ENCODE measurements at places on chromosomes 7 and 10. TPM values are rescaled to one million over a fixed set of nuclear protein-coding genes. Genes with fewer than 3 reads are reported as not detected.

- H3K27me3 ChIP-seq, result no peaks in the 10 kb centered on the region
- H3K4me3 ChIP-seq, result peak overlapping the region; percentile 83
- no peak for DNase-seq
- peak overlapping the region; percentile 98 for H3K27ac ChIP-seq
- no peaks in the 10 kb centered on the region for H3K36me3 ChIP-seq
Observed at GRCh38 chr10:63522277-63522687, 1.1 kb downstream of the REEP3 start.

- H3K27me3 ChIP-seq, result no peaks in the 10 kb centered on the region
- H3K36me3 ChIP-seq, result no peaks in the 10 kb centered on the region
- peak overlapping the region; percentile 50 for H3K4me3 ChIP-seq
- H3K27ac ChIP-seq, result peak overlapping the region; percentile 65
- H3K4me1 ChIP-seq, result peaks cover 11% of the 10 kb centered on the region
Observed at GRCh38 chr7:112566442-112567324, 85.9 kb downstream of the LSMEM1 start.

DNA sequence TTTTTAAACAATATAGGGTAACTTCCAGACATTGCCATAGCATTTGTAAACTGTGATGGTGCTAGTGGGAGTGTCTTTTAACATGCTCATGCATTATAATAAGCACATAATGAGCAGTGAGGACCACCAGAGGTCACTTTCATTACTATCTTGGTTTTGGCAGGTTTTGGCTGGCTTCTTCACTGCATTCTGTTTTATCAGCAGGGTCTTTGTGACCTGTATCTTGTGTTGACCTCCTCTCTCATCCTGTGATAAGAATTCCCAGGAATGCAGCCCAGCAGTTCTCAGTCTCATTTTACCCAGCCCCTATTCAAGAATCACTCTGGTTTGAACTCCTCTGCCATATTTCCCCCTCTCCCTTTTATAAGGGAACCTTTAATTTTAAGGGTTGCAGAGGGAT is 91.3 kb downstream of the ZNF467 start:
- H3K36me3 ChIP-seq, result no peaks in the 10 kb centered on the region
- no peak overlapping the region for H3K27ac ChIP-seq
- no peak for DNase-seq

DNA sequence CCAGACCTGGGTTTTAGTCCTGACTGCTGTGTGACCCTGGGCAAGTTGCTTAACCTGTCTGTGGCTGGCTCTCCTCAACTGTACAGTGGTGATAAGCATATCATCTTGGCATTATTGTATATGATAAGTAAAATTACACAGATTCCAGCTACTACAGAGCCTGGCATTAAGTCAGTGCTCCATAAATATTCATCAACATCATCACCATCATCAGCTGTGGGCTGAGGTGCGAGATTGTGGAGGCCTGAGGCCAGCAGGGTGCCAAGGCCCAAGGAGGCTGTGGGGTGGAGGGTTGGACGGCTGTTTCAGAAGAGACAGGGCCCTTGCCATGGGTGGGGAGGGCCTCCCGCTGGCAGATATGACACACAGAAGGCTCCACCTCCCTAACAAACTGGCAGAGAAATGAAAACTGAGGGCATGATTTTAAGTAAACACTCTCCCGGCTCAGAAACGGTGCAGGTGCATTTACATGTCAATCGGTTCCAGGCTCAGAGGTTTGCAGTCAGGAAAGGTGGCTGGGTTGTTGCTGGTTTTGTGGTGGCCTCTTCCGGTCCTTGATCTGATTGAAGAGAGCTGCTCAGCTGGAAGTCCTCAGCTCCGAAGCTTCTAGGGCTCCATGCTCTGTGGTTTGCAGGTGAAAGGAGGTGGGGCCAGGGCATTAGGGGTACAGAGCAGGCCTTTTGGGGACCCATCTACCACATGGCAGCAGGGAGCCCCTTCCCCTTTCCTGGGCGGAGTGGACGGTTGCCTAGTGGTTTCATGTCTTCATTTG is 10.2 kb downstream of the CRYGN start:
- no peaks in the 10 kb centered on the region for H3K36me3 ChIP-seq
- no peaks in the 10 kb centered on the region for H3K4me1 ChIP-seq
- peak overlapping the region; percentile 10 for H3K27ac ChIP-seq
- no peak overlapping the region for H3K4me3 ChIP-seq
- H3K27me3 ChIP-seq, result no peaks in the 10 kb centered on the region

DNA sequence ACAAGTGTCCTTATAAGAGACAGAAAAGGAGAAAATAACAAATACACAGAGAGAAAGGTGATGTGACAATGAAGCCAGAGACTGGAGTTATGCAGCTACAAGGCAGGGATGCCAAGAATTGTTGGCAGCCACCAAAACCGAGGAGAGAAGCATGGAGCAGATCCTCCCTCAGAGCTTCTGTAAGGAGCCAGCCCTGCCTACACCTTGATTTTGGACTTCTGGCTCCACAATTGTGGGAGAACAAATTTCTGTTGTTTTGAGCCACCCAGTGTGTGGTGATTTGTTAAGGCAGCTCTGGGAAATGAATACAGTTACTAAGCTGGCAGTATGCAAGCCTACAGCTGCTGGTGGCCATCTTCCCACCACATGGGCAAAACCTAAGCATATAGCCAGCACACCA is 163.6 kb downstream of the GRM8 start:
- DNase-seq, result no peak
- H3K36me3 ChIP-seq, result no peaks in the 10 kb centered on the region
- H3K27ac ChIP-seq, result no peak overlapping the region
- no peaks in the 10 kb centered on the region for H3K4me1 ChIP-seq
- H3K27me3 ChIP-seq, result no peaks in the 10 kb centered on the region

DNA sequence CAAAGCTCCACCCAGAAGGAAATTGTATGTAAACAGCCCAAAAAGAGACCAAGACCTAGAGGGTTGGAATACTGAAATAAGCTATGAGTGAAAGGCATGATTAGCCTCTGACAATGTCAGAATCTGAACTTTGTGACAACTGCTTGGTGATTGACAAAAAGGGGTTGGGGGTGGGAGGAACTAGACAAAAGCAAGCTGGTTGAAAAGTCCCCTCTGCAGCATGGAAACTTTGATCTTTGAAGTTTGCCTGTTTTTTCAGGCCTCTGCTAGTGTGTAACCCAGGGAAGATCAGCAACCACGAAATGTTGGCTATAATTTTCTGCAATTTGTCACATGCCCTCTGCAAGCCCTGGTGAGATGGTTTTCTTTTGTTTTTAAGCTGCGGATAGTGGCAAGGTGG is 104.8 kb upstream of the SLC25A13 start:
- H3K27ac ChIP-seq, result no peak overlapping the region
- no peak overlapping the region for H3K4me3 ChIP-seq
- H3K36me3 ChIP-seq, result no peaks in the 10 kb centered on the region
- DNase-seq, result no peak
- H3K27me3 ChIP-seq, result no peaks in the 10 kb centered on the region

DNA sequence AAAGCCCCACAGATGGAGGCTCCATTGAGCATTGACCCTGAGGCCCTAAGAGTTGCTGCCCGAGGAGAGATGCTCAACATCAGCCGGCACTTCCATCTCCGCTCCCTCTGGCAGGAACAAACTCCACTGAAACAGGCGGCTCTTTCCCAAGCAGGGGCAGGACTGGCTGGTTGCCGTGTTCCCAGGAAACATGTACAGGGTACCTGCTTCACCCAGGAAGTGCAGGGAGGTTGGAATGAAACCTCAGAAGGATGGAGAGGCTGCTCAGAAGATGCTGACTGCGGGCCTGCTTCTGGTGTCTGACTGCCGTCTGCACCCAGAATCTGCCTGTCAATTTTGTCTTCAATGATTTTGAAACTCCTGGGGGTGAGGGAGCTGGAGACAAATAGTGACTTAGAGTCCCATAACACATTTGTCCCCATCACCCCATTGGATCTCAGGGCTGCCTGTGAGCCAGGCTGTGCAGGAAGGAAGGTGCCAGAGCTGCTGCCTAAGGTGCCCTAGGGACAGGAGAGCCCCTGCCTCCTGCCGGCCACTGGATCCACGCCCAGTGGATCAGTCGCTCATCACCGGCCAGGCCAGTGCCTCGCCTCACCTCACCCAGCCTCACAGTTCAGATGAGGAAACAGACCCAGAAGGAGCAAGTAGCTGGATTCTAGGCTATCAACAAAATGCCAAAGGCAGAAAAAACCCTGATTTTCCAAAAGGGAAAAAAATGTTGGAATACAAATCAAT is 237.3 kb downstream of the PTPRN2 start:
- no peaks in the 10 kb centered on the region for H3K4me1 ChIP-seq
- H3K36me3 ChIP-seq, result no peaks in the 10 kb centered on the region

GRCh38 chr10:50990568-50991455 is 83.5 kb upstream of the PRKG1 start:
- H3K4me3 ChIP-seq, result peak overlapping the region; percentile 94
- H3K27me3 ChIP-seq, result no peaks in the 10 kb centered on the region

HOXA11 gene
- not detected for total RNA-seq

BMPER gene
- 2.7 TPM for total RNA-seq

HOXA7 gene
- 8.1 TPM for total RNA-seq
